GM12891 (cell line): ENCODE measurements at places on chromosomes 16 and 17.
A peak's percentile ranks its signal among the peaks of the same experiment; 100 is the strongest.

GRCh38 chr16:50718761-50719400, 23.0 kb upstream of the CYLD start:
- no peak for DNase-seq

GRCh38 chr17:3870871-3871306, 22.0 kb downstream of the CAMKK1 start:
- peak; percentile 57 for DNase-seq

DNA sequence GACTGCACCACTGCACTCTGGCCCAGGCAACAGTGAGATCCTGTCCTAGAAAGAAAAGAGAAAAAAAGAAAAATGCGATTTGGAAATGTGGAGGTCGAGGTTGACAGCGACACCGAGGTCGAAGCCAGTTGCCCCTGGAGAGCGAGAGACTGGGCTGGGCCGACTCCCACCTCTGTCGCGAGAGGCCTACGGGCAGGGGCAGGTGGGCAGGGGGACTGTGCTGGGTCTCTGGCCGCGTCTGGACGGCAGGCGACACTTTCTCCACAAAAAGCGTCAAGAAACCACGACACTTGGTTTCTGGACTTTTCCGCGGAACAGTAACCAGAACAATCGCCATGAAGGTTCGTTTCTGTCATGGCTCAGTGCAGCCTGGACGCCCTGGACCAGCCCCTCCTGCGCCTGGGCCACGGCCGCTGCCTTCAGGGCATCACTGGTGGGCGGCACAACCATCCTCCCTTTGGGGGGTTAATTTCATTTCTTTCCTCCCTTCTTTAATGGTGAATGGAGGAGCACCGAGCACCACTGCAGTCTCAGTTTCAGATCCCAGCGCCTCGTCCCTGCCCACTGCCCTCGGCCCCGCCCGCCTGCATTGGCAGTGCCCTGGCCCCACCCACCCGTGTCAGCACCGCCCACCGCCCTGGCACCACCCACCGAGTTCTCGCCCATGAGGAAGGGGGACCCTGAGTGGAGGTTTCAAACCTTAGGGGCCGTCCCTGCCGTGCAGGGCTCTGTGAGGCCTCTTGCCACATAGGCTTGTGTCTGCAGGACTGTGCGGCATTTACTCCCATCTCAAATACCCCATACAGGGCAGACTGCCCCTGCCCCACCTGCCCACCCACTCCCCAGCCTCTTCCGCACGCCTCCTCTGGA, 18.5 kb upstream of the CDH15 start:
- no peak for DNase-seq

DNA sequence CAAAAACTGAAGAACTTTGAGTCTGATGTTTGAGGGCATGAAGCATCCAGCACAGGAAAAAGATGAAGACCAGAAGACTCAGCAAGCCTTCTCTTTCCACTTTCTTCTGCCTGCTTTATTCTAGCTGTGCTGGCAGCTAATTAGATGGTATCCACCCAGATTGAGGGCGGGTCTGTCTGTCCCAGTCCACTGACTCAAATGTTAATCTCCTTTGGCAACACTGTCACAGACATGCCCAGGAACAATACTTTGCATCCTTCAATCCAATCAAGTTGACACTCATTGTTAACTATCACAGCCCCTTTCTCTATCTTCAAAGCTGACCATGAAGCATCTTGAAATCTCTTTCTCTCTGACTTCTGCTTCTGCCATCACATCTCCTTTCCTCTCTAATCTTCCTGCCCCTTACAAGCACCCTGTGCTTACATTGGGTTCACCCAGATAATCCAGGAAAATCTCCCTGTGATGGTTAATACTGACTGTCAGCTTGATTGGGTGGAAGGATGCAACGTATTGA, 115.9 kb upstream of the CDH13 start:
- DNase-seq: no peak

DNA sequence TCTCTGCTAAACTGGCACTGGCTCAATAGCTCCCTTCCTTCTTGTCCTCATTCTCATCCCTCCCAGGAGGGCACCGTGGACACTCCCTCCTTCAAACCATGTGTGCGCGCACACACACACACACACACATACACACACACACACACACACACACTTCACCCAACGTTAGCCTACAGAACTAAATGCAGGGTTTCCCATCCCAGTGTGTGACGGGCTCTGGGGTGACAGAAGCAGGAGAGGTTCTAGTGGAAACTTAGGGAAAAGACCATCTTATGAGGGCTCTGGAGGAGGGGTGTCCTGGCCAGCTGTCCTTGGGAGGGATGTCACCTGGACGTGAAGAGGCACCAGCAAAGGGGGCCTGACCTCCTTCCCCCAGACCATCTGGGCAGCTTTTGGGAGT, 19.7 kb downstream of the OSBPL7 start:
- no peak for DNase-seq

DNA sequence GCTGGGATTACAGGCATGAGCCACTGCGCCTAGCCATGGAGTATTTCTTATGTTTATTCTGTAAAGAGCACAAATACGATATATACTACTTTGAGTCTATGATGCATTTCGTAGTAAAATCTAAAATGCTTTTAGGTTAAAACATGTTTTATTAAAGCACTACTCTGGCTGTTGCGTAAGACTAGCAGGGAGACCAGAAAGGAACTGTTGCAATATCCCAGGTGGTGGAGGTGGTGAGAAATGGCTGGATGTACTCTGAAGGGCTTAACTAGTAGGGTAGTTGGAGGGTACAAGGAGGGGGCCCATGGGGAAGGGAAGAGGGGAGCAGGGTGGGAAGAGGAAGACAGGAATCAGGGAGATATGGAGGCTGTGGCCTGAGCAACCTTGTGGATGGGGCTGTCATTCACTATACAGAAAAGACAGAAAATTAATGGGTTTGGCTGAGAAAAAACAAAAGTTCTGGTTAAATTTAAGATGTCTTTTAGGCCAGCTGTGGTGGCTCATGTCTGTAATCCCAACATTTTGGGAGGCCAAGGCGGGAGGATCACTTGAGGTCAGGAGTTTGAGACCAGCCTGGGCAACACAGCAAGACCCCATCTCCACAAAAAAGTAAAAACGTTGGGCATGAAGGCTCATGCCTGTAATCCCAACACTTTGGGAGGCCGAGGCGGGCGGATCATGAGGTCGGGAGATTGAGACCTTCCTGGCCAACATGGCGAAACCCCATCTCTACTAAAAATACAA, 35.8 kb downstream of the ST3GAL2 start:
- no peak for DNase-seq

DNA sequence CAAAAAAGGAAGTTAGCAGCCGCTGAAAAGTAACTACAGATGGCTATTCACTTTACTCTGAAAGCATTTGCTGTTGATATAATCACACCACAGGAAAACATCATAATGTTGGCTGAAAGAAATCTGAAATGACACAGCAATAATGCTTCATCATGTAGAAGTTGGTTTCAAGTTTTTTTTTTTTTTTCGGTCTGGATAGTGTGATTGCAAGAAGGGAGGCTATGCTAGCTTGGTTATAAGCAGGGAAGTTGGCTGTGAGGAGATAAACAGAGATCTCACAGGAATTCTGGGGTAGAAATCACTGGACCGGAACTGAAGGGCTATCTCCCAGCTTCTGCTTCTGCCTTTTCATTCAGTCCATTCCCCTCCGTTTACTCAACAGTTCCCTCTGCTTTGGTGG, 57.9 kb downstream of the MYO1D start:
- no peak for DNase-seq

DNA sequence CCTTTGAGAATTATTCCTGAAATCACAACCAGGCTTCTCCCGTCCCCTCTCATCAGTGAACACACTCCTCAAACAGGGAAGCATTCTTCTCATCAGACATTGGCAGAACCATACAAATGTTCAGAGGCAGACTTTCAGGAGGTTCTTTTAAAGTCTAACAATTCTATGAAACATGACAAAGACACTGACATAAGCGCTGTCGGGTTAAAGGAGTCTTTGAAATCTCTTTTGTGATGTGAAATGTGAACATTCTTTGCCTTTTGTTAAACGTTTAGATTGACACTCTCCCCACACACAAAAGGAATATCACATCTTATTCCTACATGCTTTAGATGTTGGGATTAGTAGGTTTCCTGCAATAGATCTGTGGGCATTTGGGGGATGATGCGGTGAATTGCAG, 63.9 kb downstream of the NETO2 start:
- no peak for DNase-seq

DNA sequence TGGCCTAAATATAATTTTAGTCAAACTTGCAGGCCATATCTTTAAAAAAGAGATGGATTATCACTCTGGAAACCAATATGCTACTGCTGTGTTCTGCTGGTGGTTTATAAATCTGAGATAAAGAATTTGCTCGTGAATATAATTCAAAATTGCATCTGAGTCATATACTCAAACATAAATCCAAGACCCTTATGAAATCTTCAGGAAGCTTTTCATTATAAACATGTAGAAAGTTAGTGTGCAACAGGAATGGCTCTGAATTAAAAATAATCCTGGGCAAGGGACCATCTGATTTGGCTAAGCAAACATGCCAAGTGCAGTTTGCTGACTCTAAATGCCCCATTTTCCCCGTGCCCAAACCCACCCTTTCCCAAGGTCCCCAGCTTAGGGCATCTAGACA, 57.3 kb downstream of the TEX2 start:
- DNase-seq: no peak

DNA sequence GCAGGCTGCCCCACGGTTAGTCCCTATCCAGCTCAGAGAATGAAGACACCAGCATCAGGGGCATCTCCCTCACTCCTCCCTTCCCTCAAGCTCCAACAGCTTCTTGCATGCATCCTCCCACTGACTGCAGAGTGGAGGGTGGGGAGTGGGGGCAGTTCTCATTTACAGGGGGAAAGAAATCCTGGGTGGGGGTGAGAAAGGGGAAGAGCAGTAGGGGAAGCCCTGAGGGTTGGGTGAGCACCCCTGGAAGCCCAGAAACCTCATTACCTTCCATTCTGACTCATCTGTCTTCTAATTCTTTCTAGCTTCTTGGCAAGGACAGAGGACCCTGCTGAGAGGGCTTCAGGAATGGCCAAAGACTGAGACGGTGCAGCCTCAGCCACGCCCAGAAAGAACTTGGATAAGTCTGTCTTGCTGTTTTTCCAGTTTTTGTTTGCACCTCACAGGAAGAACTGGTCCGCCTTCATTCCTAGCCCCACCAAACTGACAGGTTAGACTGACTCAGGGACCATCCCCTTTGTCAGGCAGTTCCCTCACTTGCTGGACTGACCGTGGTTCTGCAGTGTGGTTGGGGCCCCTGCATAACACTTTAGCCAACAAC, 52.5 kb upstream of the WSB1 start:
- DNase-seq: no peak

DNA sequence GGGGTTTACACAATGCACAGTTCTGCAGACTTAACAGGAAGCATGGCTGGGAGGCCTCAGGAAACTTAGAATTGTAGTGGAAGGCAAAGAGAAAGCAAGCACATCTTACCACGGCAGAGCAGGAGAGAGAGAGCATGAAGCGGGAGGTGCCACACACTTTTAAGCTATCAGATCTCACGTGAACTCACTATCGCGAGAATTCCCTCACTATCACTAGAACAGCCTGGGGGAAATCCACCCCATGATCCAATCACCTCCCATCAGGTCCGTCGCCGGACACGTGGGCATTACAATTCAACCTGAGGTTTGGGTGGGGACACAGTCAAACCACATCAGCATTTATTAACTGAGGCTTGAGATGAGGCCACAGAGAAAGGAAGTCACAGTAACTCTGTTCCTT, 326.7 kb downstream of the C16orf95 start:
- no peak for DNase-seq

GRCh38 chr16:57630931-57631845, 2.8 kb downstream of the ADGRG1 start:
- DNase-seq: no peak

DNA sequence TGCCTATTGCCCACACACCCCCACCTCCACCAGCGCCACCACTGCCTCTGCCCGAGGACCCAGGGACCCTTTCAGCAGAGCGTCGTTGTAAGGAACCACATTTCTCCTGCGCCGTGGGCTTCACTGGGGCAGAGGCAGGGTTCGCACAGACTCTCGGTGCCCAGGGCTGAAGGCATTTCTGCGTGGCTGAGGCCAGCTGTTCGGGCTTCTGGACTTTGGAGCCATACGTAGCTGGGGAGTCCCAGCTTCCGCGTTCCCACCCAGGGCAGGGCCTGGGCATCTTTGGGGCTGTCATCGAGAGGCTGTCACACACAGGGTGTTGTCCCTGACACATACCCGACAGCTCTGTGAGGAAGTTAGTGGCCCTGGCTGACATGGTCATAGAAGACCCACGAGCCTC, 16.0 kb upstream of the SMIM5 start:
- DNase-seq: no peak

- no peak for DNase-seq
Observed at GRCh38 chr16:4420505-4421105, 4.2 kb upstream of the CORO7 start.

- no peak for DNase-seq
Observed at GRCh38 chr17:80024206-80024972, 11.3 kb downstream of the TBC1D16 start.

DNA sequence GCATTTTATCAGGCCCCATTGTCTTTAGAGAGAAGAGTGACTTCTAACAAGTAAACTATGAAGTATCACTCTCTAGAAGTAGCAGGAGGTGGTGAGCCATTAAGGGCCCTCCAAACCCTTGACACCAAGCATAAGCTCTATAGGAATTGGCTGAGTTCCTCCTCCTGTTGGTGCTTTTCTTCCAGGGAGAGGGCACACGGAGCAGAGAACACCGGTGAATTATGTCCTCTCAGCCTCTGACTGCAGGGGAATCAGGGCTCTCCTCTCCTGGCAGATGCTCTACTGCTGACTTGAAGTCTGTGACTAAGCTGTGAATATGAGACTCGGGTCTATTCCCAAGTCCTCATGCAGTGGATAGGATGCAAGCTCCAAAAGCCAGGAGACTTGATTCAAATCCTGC, 32.3 kb downstream of the CHD9 start:
- DNase-seq: no peak

- DNase-seq: no peak
Observed at GRCh38 chr16:14117051-14117450, 45.9 kb downstream of the MRTFB start.
